Right renal pelvis (tissue), 4 donors: ENCODE measurements at places on chromosomes 1 and 21.

DNA sequence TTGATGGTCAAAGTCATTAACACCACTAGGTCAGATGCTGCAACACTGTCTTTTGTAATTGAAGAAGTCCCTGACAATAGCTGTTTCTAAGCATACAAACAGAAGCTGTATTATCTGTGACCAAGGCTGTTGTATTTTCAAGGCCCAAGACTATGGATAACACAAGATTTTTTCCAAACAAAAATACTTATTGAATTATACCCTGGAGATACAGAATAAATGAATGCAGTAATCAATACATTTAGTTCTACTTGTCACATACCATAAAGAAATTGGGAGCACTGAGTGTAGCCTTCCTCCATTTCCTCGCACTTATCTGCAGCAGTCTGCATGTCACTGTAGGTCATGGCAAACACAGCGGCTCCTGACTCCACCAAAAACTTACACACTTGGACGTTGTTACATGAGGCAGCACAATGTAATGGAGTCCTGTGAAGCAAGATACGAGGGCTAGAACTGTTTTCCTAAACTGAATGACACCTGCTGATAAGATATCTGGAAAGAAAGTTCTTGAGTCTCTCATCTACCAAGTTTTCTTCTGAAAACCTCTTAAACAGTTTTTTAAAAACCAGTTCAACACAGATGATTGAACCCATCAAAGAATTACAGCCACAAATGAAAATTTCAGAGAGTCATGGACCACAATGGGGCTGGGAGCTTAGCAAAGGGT is 56.9 kb downstream of the TP53BP2 start:
- DNase-seq, result no peak

GRCh38 chr1:198649232-198649967 is 10.6 kb downstream of the PTPRC start:
- DNase-seq, result no peak

DNA sequence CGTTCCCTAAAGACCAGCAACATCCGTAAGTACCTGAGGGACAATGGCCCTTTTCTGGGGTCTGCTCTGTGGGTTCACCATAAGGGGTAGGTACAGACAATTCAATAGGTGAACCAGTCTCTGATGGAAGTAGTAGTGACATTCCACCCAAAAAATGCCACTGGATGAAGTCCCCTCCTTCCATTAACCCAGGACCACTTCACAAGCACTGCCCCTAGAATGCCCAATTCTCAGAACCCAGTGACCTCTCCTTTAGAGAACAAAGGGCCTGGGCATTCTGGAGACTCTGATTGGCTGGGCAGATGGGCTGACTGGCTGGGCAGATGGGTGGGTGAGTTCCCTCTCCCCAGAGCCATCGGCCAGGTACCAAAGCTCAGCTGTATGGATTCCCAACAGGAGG is at the start of gene TEX38:
TSS of gene TEX38 (plus strand) at position 301 of the 400 bp plus-strand sequence. CDS start at position 382, 81 bp downstream.
- no peak for DNase-seq

GRCh38 chr1:93328809-93329760 is 16.6 kb upstream of the DR1 start:
- DNase-seq, result no peak

DNA sequence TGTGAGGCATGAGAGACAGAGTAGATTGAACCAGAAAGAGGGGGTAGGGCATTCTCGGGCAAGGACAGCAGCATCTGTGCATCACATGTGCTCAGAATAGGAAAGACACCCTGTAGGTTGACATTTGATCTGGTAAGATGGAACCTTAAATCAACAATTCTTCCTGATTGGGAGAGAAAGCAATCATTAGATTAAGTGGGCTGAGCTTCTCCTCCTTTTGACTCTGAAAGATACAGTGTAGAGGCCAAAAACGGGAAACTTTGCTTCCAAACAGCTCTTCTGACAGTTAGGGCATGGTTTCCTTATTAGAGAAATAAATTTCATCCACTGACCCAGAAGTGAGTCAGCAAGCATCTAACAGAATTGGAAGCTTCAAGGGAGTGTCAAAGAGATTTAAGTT is 9.7 kb downstream of the KIF14 start:
- no peak for DNase-seq

- no peak for DNase-seq
Measured at GRCh38 chr1:94056171-94056570, 64.8 kb downstream of the ABCA4 start.

GRCh38 chr1:207021139-207021861 is 11.3 kb downstream of the C1orf116 start:
- DNase-seq, result no peak

- no peak for DNase-seq
Measured at GRCh38 chr1:102098081-102098480, 101.4 kb upstream of the OLFM3 start.

DNA sequence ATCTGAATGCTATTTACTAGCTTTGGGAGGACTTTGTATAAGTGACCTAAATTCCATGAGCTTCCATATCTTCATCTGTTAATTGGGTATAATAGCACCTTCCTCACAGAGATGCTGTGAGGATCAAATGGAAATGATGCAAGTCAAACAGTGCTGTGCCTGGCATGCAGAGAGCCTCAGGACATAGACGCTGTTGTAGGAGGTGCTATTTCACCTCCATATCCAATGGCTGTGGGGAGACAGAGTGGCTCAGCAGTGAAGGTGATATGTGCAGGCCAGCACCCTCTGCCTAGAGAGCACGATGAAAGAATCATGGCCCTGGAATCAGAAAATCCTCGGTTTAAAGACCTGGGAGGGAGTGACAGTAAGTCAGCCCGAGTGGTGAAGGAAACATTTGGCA is 16.0 kb upstream of the C1orf21 start:
- DNase-seq, result no peak

- no peak for DNase-seq
Measured at GRCh38 chr1:10687782-10688408, 108.6 kb downstream of the CASZ1 start.

DNA sequence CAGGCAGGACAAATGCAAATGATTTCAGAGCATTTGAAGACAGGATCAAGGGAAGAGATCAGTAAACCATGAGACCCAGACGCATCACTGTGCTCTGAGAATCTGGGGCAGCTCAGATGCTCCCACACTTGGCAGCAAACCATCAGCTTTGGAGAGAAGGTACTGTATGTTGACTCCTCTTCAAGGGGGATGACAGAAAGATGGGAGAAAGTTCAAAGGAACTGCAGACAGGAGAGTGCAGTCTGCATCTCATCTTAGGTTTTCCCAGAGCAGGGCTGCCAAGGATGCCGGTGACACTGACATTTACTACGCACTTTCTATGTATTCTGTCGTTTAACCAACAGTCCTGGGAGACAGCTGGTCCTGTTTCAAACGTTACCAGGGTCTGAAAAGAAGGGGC is 35.8 kb downstream of the OLFML2B start:
- no peak for DNase-seq

DNA sequence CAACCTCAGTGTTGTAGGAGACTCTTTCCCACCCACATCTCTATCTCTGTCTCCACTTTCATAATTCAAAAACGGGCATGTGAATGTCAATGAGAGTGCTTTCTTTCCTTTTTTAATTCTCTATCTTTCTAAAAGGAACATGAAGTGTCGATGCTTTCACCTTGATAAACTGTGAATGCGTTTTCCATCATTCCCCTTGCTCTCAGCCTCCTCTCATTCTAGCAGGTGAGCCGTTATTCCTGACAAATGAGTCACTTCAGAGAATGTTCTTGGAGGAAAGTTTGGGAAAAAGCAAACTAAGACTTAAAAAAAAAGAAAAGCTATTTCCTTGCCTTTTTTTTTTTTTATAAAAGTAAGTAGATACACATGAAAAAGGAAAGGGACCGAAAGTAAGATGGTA is 226.0 kb upstream of the C1orf87 start:
- DNase-seq, result no peak

DNA sequence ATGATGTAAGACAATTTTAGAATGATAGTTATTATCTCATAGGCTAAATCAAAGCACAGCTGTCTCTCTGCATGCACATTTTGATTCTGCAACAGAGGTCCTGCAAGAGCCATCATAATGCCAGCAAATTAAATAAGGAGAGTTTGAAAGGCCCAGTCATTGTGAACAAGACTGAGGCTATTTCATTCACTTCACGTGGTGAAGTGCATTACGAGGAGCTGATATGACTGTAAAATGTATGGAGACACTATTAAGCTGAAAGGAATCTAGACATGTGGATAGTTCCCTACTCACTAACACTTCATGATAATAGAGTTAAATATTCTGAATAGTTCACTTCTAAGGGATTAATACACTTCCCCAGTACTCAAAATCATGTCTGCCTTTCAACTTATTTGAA is 299.0 kb downstream of the SMYD3 start:
- no peak for DNase-seq

DNA sequence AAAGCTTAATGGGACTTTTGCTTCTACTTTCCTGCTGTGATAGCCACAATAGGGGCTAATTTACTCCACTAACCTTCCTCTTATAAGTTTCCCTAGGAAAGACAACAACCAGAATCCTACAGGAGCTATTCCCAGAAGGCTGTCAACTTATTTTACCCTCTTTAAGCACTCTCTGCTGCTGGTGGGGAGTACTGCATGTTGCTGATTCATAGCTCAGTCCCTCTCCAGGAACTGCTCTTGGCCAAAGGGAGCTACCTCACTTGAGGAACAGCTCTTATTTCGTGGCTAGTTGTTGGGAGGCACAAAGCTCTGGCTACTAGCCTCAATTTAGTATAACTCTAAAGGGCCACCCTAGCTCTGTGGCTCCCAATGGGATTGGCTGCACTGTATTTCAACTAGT is 37.2 kb downstream of the ADSS2 start:
- no peak for DNase-seq

DNA sequence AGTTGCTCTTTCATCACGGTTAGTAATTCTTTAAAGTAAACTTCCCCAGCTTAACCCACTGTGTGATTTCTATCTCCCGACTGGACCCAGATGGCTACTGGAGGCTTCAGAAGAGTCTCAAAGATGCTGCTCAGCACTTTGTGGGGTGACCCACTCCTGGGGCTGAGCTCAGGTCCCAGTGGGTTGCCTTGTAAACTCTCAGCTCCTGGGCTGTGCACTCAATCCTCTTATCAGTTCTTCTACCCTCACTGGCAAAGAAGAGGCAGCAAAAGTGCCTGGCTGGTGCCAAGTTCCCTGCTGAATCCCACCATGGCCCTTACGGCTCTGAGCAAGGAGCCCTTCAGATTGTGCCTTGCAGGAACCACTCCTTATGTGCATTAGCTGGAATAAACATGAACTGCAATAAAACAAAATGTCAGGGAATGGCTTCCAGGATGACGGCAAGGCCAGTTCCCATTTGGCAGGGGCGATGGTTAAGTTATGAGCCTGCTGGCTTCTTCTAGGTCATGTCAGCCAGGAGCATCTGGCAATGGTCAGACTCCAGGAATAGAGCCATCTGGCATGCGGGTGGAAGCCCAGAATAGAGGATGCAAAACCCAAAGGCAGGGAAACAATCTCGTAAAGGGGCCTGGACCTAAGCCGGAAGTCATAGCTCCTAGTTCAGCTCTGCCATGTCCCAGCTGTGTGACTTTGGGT is 6.8 kb downstream of the MYOC start:
- DNase-seq, result no peak

GRCh38 chr1:59885160-59885832 is 41.3 kb downstream of the CYP2J2 start:
- no peak for DNase-seq

- DNase-seq, result no peak
Measured at GRCh38 chr1:79151006-79151796, 144.7 kb upstream of the ADGRL4 start.

- no peak for DNase-seq
Measured at GRCh38 chr21:14119038-14119437, 91.7 kb downstream of the LIPI start.

- no peak for DNase-seq
Measured at GRCh38 chr1:115710859-115711624, 57.5 kb downstream of the CASQ2 start.

DNA sequence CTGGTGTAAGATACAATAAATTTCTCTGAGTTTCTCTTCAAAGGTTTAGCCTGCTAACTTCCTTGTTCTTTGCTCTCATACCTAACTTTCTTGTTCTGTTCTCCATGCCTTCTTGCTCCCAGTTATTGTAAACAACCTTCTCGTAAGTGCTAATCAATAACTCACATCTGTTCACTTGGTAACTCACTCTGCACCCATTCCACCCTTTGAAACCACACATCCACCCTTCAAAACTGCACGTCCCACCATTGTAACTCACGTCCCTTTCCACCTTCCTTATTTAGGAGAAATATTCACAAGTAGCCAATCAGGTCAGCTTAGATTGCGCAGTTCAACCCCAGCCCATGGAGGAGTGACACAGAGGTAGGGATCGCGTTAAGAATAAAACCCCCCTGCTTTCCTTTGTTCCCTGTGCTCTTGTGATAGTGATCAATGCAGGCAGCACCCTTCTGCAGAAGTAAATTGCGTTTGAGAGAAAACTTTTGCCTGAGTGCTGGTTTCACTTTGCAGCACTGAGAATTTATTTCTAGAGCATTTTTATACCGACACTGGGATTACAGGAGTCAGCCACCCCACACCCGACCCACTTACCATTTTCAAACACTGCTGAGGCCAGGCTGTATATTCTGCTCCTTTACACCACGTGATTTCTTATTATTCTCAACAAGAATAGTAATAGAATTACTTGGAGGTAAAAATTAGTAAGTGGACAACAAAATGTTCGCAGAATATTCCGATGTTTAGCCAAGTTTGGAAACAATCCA is 789.2 kb upstream of the RGS18 start:
- DNase-seq, result no peak

DNA sequence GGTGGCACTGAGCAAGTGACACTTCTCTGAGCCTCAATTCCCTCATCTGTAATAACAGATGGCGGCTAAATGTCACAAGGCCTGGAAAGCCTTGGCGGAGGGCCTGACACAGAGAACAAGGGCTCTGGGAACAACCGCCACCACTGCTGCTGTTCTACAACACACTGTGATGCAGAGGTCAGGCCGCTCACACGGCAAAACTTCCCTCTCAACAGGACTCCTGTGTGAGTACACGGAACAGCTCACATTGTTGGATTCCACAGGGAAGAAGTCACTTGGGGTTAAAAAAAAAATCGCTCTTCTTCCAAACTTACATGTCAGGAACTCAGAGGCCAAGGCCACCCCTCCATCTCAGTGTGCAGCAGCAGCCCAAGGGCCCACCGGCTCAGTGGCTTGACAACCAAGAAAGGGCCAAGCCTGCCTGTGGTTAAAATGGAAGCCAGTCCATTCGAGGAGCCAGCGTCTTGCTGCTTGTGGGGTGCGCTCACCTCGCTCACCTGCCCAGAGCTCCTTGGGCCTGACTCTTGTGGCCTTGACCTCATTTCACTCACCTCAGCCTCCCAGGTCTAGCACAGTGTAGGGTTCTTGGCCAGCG is 101.1 kb downstream of the RAVER2 start:
- DNase-seq, result no peak

DNA sequence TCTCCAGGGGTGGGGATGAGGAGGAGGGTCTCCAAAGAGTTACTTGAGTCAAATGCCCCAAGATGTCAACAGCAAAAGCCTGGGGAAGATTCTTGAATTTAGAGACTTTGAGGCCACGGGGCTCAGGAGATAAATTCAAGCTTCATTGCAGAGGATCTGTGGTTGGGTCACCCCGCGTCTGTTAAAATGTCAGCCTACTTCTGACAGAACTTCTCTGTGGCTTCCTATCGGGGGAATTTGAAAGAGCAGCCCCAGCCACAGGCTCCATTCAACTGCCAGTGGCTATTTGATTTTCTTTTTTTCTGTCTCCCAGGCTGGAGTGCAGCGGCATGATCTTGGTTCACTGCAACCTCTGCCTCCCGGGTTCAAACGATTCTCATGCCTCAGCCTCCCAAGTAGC is 62.5 kb upstream of the EFHD2 start:
- no peak for DNase-seq

GRCh38 chr1:220875260-220875659 is 4.0 kb upstream of the HLX start:
- DNase-seq, result no peak
